ENCODE measurements at places on chromosomes 7 and 10.

DNA sequence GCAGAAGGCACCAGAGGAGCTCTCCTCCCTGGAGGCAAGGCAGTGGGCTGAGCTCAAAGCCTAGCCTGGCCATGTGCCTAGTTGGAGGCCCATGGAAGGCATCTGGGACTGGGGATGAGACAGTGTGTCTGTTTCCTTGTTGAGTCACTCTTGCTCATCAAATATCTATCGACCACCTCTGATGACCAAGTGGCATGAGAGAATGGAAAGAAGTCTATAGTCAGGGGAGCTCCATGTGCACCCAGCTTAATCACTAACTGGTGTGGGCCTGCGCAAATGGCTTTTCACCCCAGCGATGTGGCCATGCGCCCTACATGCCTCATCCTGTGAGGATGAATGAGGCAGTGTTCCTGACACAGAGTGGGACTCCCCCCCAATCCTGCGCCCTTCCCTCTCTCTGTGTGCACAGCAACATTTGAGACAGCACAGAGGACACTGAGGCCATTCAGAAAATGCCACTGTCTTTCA is 229.9 kb downstream of the RPS24 start:
- DNase-seq: no peak

DNA sequence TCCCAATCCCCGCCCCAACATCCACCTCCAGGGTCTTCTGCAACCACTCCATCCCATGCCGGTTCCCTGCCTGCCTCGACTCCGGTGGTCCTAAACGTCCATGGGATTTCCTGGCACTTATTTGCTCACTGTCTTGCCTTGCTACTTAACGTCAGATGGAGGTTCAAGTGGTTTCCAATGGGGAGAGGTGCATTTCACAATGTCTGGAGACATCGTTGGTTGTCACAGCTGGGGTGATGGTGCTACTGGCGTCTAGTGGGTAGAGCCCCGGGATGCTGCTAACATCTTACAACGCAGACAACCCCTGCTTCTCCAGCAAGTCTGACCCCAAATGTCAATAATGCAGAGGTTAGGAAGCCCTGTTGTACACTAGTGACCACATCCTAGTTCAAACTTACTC is 82.9 kb upstream of the ANLN start:
- no peak for DNase-seq

DNA sequence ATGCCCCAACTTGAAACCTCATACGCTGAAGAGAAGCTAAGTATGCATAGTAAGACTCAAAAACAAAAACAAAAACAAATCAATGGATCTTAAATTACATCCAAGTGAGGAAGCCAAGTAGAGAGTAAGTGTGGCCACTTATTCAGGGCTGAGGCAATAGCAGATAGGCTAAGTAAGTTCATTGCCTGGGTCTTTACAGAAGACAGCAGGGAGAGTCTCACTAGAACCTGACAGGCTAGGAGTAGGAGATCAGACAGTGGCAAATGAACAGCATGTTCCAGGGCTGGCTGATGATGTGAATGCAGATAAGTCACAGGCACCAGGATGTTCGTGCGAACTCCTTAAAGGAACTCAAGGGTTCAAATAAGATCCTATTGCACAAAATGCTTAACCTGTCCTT is 568.6 kb downstream of the KCNMA1 start:
- no peak for DNase-seq

GRCh38 chr7:106063692-106064091 is 48.4 kb downstream of the SYPL1 start:
- DNase-seq: no peak

- no peak for DNase-seq
These were observed 125.2 kb downstream of the TACC2 start for GRCh38 chr10:122113945-122114747.

GRCh38 chr10:8721650-8722049 is 667.2 kb downstream of the GATA3 start:
- no peak for DNase-seq

DNA sequence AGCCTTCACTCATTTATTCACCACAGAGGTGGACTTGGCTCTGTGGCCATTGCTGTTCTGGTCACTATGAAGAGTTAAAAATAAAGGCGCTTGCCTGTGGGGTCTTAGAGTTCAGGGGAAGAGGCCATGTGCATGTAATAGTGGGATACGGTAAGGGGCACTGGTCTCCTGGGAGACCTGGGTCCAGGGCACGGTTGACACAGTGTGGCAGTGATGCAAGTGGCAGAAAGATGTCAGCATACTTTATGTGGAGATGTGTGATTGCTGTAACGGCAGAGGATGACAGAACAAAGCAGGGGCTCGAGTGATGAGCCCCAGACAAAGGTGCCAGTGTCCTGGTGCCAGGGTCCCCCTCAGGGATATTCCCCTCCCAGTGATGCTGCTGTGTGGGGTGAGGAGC is 8.6 kb downstream of the ZSCAN25 start:
- DNase-seq: no peak

GRCh38 chr10:16470747-16471146 is 33.9 kb downstream of the PTER start:
- DNase-seq: peak; percentile 34

GRCh38 chr7:129559564-129559963 is 52.0 kb upstream of the NRF1 start:
- DNase-seq: no peak

DNA sequence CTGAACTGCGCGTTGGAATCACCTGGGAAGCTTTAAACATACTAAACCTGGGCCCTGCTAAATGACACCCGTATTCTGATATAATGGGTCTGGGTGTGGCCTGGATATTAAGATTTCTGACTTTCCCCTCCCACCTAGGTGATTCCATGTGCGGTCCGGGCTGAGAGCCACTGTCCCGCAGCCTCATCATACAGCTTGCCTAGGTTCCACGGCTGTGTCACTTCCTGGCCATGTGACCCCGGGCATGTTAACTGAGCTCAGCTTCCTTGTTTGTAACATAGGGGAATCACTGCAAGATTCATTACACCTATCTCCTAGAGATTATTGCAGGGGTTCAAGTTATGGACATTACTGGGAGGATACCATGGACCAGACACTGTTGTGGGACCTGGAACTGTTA is 472.7 kb upstream of the GALNT17 start:
- DNase-seq: no peak

- peak; percentile 94 for DNase-seq
These were observed 37.7 kb upstream of the IKZF1 start for GRCh38 chr7:50266635-50267386.

DNA sequence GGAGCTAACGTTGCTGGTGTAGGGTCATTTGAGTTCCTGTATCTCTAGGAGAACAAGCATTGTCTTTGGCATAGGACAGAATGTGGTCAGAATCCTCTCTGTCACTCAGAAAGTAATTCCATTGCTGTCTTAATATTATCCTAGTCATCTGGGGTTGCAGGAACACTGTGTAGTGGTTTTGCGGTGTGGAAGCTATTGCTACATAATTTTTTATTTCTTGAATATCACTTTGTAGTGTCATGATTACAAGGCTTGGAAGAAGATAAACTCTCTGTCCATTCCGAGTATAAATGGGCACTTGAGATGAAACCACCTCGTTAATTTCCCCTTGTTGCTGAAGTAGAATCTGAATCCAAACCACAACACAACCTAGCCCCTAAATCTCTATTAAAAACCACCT is 919.2 kb downstream of the LRMDA start:
- no peak for DNase-seq

- no peak for DNase-seq
These were observed 107.3 kb upstream of the SGCE start for GRCh38 chr7:94763268-94763667.

GRCh38 chr7:127655720-127656119 is 3.7 kb downstream of the SND1 start:
- DNase-seq: no peak

DNA sequence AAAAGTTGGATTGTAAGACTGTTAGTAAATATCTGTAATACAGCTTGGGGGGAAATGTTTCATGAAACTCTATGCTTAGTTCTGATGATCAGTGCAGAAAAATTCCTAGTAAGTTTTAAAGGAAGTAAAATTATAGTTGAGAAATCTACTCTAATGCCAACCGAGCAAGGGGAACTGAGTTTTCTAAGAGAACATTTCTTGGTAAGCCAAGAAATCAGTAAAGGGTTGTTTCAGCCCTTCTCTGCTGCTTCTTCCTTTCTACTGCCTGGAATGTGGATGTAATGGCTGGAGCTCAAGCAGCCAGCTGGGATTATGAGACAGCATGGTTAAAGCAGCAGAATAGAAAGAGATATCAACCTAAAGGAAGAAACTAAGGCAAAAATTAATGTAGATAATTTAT is 15.9 kb upstream of the AKR1B1 start:
- no peak for DNase-seq

- peak; percentile 25 for DNase-seq
These were observed 238.3 kb upstream of the NFE2L3 start for GRCh38 chr7:25913598-25914224.

DNA sequence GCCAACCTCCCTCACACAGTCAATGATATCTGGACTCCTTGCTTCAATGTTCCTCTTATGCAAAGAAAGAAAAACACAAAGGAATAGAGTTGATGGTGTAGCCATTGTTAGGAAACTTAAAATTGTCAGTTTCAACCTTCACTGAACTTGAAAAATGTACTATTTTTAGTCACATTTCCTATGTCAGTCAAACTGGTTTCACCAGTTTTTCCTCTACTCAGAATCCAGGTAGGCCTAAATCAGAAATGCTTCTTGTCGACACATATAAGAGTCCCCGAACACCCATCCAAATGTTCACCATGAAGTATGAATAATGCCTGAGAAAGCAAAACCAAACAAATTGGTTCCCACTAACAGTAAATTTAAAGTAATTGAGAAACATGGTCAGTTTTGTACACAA is 42.4 kb upstream of the ZMYND11 start:
- DNase-seq: no peak

DNA sequence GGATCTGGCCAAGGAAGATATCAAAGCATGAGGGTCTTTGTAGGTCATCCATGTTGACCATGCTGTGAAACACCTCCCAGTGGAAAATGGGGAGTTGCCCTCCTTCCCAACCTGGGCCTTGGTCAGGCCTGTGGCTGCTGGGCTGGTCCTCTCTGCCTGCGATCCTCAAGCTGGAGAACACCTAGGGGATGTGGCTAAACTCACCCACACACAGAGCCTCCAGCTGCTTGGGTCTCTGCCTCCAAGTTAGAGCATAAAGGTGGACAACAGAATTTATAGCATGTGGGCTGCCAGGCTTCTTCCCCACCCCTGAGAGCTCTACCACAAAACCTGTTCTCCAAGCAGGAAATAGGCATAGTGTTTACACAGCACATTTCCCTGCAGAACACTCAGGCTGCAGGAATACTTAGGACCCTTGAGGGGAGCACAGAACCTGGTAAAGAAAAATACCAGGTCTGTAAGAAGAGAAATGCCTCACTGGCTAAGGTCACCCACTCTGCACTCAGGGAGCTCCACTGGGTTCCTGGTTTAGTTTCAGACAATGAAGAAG is at the start of gene SFTPA2:
TSS of gene SFTPA2 (minus strand) at position 248 of the 550 bp plus-strand sequence. CDS start 924 bp downstream, outside the sequence.
- DNase-seq: no peak

GRCh38 chr10:97302088-97302791 is 9.8 kb upstream of the ARHGAP19 start:
- DNase-seq: no peak

DNA sequence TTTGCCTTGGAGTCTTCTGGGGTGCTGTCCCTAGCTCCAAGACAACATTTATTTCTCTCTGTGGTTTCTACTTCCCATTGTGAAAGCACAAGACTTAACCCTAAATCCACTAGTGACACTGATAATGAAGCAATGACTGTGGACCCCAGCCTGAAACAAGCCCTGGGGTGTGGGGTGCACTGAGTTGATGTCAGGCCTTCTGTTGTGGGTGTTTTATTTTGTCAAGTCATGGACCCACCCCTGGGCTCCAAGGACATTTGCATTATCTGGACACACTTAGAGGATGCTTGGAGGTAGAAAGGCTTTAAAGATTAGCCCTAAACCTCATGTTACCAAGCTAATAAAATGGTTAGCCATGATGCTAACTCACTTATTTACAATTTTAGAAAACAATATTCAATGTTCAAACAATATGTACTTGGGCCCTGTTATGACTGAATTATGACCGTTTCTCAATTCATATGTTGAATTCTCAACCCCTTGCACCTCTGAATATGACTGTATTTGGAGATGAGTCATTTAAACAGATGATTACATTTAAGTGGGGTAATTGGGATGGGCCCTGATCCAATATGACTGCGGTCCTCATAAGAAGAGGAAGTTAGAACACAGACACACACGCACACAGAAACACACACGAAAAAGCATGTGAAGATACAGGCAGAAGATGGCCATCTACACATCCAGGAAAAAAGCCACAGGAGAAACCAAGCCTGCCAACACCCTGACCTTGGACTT is 137.2 kb upstream of the IGFBP3 start:
- peak; percentile 16 for DNase-seq

DNA sequence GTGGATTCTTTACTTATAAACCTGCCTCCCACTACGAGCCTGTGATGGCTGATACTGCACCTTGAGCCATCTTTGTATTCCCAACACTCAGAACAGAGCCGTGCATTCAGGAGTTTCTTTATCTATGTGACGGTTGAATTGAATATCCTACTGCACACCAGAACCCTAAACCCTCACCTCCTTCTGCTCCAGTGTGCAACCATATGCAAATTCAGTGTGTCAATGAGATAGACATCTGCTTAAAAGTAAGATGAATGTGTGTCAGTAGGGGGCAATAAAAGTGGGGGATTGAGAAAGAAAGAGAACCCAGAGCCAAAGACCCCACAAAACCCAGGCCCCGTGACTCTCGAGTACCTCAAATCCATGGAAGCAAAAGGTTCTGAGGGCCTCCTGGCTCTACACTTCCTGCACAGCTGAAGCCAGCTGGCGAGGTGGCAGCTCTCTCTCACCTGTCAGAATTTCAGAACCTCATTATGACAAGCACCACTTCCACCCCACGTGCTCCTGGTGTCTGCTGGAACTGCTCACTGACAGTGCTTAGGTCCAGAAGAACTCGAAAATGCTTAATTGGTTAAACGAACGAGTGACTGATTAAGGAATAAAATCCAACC is 143.3 kb upstream of the GPR26 start:
- no peak for DNase-seq

DNA sequence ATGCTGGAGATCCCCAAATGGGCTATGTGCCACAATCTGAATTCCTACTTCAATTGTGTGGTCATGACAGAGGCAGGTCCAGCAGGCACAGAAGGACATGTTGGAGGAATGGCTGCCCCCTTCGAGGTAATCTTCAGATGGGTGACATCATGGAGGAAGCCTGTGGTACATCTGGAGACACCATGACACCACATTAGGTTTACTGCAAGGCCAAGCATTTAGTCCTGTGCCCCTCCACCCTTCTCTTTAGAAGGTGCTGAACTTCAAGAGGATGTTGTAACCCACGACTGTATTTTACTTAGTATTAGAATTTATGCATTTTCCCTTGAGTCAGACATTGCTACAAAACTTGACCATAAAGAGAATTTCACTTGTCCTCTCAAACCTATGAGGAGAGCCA is 75.1 kb upstream of the DDC start:
- no peak for DNase-seq

GRCh38 chr10:76049581-76050290 is 618.3 kb downstream of the LRMDA start:
- no peak for DNase-seq

GRCh38 chr7:143514487-143514886 is 36.8 kb downstream of the TAS2R41 start:
- no peak for DNase-seq

- peak; percentile 39 for DNase-seq
These were observed 85.5 kb upstream of the CACUL1 start for GRCh38 chr10:118840071-118840775.

Data from activated CD4-positive, alpha-beta T cell treated with anti-CD3 and anti-CD28 coated beads, Interleukin-10, Interleukin-2, amounts not matched to agents 100 ng/mL and 50 ng/mL, durations not matched to agents 16 hours and 8 hours (primary cell).